ENCODE measurements at places on chromosomes 3 and 15.

- no peaks in the 10 kb centered on the region for H3K4me1 ChIP-seq
- no peak overlapping the region for H3K27ac ChIP-seq
- no peaks in the 10 kb centered on the region for H3K36me3 ChIP-seq
- H3K27me3 ChIP-seq, result no peaks in the 10 kb centered on the region
- no peak overlapping the region for H3K4me3 ChIP-seq
- DNase-seq, result no peak
Measured at GRCh38 chr3:130825762-130826299, 68.1 kb upstream of the ATP2C1 start.

DNA sequence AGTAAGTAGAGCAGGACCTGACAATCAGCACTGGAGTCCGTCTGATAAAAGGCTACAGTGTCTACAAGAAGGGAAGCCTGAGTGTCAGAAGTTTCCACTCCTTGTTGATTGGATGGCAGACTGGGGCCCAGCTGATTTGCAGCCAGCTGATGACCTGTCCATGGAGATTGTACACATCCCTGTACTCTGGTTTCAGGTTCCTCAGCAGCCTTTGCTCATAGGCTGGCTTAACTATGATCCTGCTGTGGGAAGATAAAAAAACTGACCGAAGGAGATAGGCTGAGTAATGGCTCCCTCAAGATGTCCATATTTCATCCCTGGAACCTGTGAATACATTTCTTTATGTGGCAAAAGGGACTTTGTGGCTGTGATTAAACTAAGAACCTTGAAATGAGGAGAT is 11.7 kb upstream of the LACTB start:
- DNase-seq, result no peak
- no peaks in the 10 kb centered on the region for H3K27me3 ChIP-seq
- H3K36me3 ChIP-seq, result no peaks in the 10 kb centered on the region
- H3K27ac ChIP-seq, result no peak overlapping the region

- DNase-seq, result no peak
- no peak overlapping the region for H3K27ac ChIP-seq
- H3K27me3 ChIP-seq, result no peaks in the 10 kb centered on the region
- no peak overlapping the region for H3K4me3 ChIP-seq
- no peaks in the 10 kb centered on the region for H3K4me1 ChIP-seq
- H3K36me3 ChIP-seq, result no peaks in the 10 kb centered on the region
Measured at GRCh38 chr3:196793246-196793645, 53.6 kb downstream of the PAK2 start.

DNA sequence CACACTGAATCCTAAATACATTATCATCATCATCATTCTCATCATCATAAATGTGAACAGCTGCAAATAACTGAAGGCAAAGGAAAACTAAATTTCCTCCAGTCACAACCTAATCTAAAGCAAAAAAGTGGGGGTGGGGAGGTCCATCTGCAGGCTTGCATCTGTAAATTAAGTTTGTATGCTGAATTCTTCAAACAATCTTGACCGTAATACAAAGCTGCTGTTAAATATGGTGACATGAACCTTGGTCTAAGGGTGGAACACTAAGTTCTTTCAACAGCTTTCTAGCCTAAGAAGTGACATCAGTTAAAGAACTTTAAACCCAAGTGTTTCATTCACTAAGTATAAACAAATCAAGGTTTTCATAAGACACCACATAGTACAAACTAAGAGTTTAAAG is 4.3 kb downstream of the LRRFIP2 start:
- H3K27me3 ChIP-seq, result no peaks in the 10 kb centered on the region
- no peak overlapping the region for H3K27ac ChIP-seq
- no peak for DNase-seq
- H3K36me3 ChIP-seq, result no peaks in the 10 kb centered on the region
- no peaks in the 10 kb centered on the region for H3K4me1 ChIP-seq
- no peak overlapping the region for H3K4me3 ChIP-seq

GRCh38 chr3:190641564-190641963 is 127.7 kb downstream of the IL1RAP start:
- H3K4me3 ChIP-seq, result no peak overlapping the region
- no peak overlapping the region for H3K27ac ChIP-seq
- no peaks in the 10 kb centered on the region for H3K4me1 ChIP-seq
- no peak for DNase-seq
